ENCODE measurements at places on chromosomes 7 and 10. TPM values are rescaled to one million over a fixed set of nuclear protein-coding genes. Genes with fewer than 3 reads are reported as not detected.

- H3K4me3 ChIP-seq: no peak overlapping the region
- no peak for DNase-seq
- H3K27ac ChIP-seq: no peak overlapping the region
- no peaks in the 10 kb centered on the region for H3K36me3 ChIP-seq
- no peaks in the 10 kb centered on the region for H3K4me1 ChIP-seq
Observed at GRCh38 chr7:151204383-151205032, 5.8 kb downstream of the H2BK1 start.

DNA sequence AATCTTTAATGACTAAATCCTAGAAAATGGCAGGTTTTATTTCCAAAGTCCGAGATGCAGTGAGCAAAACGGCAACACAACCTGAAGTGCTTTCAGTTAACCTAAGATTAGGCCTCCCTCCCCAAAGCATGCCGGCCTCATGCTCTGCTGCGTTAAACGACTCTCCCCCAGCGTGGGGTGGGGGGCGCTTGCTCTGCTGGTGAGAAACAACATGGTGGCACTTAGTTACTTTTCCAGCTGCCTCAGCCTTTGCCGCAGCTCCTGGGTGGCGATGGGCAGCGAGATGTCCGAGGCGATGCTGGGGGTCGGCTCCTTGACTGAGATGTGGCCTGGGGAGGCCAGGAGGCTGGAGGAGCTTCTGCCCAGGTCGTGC lies 36.7 kb upstream of the NCAPG2 start:
- H3K27me3 ChIP-seq: no peaks in the 10 kb centered on the region
- H3K4me3 ChIP-seq: no peak overlapping the region
- H3K36me3 ChIP-seq: no peaks in the 10 kb centered on the region
- H3K27ac ChIP-seq: peak overlapping the region; percentile 48

Gene CPXM2
- total RNA-seq: 7.8 TPM

Gene WBP1L
- total RNA-seq: 162 TPM

DNA sequence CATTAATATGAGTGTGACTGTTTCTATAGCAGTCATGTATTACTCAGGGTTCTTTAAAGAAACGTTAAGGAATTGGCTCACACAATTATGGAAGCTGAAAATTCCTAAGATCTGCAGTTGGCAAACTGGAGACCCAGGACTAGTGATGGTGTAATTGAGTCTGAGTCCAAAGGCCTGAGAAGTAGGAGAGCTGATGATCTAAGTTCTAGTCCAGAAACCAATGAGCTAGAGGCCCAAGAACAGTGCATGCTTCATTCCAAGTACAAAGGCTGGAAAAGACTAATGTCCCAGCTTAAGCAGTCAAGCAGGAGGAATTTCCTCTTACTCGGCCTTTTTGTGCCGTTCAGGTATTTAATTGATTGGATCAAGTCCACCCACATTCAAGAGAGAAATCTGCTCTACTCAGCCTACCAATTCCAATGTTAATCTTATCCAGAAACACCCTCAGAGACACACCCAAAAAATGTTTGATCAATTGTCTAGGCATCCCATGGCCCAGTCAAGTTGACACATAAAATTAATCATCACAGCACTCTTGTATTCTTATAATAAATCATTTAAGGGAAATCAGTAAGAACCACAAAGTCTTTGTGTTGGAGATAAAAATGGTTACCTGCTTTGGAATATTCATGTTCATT lies 312.1 kb downstream of the PRKG1 start:
- H3K27me3 ChIP-seq: no peaks in the 10 kb centered on the region
- H3K4me1 ChIP-seq: peaks cover 24% of the 10 kb centered on the region

DNA sequence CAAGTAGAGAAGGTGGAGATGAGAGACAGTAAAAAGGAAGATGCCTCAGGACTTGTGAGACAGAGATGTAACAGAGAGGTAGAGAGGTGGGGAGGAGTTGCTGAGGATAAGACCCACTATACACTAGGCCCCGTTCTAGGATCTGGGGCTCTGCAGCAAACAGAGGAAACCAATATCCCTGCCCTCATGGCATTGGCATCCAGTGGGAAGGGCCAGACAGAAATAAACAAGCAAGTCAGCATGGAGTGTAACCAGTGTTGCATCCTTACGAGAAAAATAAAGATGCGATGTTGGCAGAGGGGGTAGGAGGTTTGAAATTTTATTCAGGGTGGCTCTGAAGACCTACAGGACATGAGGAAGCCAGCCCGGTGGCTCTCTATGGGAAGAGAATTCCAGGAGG lies 22.0 kb upstream of the EEPD1 start:
- DNase-seq: no peak
- no peak overlapping the region for H3K4me3 ChIP-seq
- no peaks in the 10 kb centered on the region for H3K27me3 ChIP-seq
- H3K4me1 ChIP-seq: peaks cover 29% of the 10 kb centered on the region

Gene GSTK1
- total RNA-seq: 472 TPM

- no peaks in the 10 kb centered on the region for H3K36me3 ChIP-seq
- DNase-seq: no peak
- peak overlapping the region; percentile 84 for H3K4me3 ChIP-seq
- no peaks in the 10 kb centered on the region for H3K4me1 ChIP-seq
- H3K27ac ChIP-seq: peak overlapping the region; percentile 15
Observed at GRCh38 chr7:17302575-17303142, 4.2 kb downstream of the AHR start.

Gene OR2A12
- total RNA-seq: not detected

Gene KCP
- 0.32 TPM for total RNA-seq

- no peak overlapping the region for H3K4me3 ChIP-seq
- H3K27me3 ChIP-seq: no peaks in the 10 kb centered on the region
- DNase-seq: no peak
- no peaks in the 10 kb centered on the region for H3K4me1 ChIP-seq
- H3K27ac ChIP-seq: no peak overlapping the region
Observed at GRCh38 chr10:23648618-23649017, 209.7 kb downstream of the OTUD1 start.

- H3K4me3 ChIP-seq: no peak overlapping the region
- no peaks in the 10 kb centered on the region for H3K4me1 ChIP-seq
- no peak overlapping the region for H3K27ac ChIP-seq
- H3K27me3 ChIP-seq: no peaks in the 10 kb centered on the region
Observed at GRCh38 chr7:113143486-113144257, 25.3 kb upstream of the SMIM30 start.

Gene PLOD3
- 81.2 TPM for total RNA-seq

Gene ANKRD7
- 1.4 TPM for total RNA-seq

- no peak for DNase-seq
- no peaks in the 10 kb centered on the region for H3K27me3 ChIP-seq
- no peak overlapping the region for H3K4me3 ChIP-seq
- peak overlapping the region; percentile 17 for H3K27ac ChIP-seq
- H3K36me3 ChIP-seq: no peaks in the 10 kb centered on the region
- H3K4me1 ChIP-seq: no peaks in the 10 kb centered on the region
Observed at GRCh38 chr7:100208911-100209408, 10.8 kb upstream of the PVRIG start.

GRCh38 chr7:14841869-14842268 lies 60.7 kb downstream of the DGKB start:
- no peak overlapping the region for H3K4me3 ChIP-seq
- no peak overlapping the region for H3K27ac ChIP-seq
- DNase-seq: no peak
- no peaks in the 10 kb centered on the region for H3K4me1 ChIP-seq
- H3K36me3 ChIP-seq: no peaks in the 10 kb centered on the region
- H3K27me3 ChIP-seq: no peaks in the 10 kb centered on the region

DNA sequence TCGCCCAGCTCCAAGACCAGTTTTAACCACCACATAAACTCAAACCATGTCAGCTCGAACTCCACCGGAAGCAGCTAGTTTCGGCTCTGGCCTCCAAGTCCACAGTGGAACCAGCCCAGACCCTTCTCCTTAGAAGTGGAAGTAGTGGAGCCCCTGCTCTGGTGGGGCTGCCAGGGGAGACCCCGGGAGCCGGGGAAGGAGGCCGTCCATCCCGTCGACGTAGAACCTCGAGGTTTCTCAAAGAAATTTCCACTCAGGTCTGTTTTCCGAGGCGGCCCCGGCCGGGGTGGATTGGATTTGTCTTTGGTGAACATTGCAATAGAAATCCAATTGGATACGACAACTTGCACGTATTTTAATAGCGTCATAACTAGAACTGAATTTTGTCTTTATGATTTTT lies 87.5 kb downstream of the RGS10 start:
- H3K4me1 ChIP-seq: no peaks in the 10 kb centered on the region
- H3K36me3 ChIP-seq: no peaks in the 10 kb centered on the region
- no peak for DNase-seq
- H3K4me3 ChIP-seq: no peak overlapping the region
- no peak overlapping the region for H3K27ac ChIP-seq
- no peaks in the 10 kb centered on the region for H3K27me3 ChIP-seq

Gene CFTR
- 103 TPM for total RNA-seq

DNA sequence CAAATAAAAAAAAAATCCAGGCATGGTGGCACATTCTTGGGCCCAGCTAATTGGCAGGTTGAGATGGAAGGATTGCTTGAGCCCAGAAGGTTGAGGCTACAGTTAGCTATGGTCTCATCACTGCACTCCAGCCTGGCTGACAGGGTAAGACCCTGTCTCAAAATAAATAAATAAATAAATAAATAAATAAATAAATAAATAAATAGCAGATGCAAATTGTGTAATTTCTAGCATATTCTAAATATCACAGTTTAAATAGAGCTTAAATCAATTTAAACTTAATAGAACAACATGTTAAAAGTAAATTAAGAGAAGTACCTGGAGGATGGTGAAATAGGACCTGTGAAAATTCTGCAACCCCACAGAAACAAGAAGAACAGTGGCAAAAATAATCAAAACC lies 290.5 kb downstream of the TFEC start:
- no peaks in the 10 kb centered on the region for H3K36me3 ChIP-seq
- no peak overlapping the region for H3K27ac ChIP-seq
- no peaks in the 10 kb centered on the region for H3K4me1 ChIP-seq
- no peak overlapping the region for H3K4me3 ChIP-seq
- H3K27me3 ChIP-seq: no peaks in the 10 kb centered on the region
- DNase-seq: no peak

Gene CDH23
- 16.1 TPM for total RNA-seq

DNA sequence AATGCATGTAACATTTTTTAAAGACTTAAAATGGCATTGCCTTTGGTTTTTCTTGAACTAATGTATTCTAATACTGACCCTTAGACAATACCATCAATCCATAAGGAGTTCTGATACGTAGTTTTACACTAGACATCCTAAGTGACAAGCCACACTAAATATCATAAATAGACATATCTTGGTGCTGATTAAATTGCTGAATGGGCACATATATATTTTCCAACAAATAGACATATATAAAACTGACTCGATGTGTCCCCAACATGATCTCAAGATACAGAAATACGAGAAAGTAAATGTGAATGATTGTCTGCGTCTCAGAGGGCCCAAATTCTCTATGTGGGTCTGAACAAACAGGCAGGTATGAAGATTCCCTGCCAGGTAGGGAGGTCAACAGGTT lies 99.8 kb downstream of the NEBL start:
- no peaks in the 10 kb centered on the region for H3K4me1 ChIP-seq
- H3K36me3 ChIP-seq: no peaks in the 10 kb centered on the region
- H3K27ac ChIP-seq: no peak overlapping the region
- no peak overlapping the region for H3K4me3 ChIP-seq

DNA sequence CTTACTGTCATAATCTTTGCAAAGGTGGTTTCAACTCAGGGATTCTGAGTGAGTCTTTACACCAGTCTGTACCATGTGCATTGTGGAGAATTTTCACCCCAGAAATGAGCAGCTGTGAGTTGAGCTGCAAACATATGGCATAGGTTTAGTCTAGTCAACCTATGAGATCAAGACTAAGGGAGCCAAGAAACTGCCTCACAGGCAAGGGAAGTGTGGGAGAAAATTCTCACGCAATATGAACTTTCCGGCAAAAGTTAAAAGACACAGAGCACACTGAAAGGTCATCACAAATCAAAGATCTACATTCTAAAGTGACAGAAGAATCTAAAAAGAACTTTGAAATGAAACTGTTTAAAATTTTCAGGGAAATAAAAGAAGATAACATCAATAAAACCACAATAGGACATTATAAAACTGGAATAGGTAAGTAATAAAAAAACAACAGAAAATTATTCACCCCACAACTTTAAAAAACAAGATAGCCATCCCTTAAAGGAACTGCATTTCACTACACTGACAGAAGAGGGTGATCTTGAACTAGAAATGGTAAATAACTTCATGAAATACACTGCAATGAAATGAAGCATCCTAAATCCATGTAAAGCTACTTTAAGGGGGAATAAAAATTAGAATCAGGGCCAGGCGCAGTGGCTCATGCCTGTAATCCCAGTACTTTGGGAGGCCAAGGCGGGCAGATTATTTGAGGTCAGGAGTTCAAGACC lies 63.5 kb downstream of the LGI1 start:
- H3K4me3 ChIP-seq: no peak overlapping the region
- no peaks in the 10 kb centered on the region for H3K36me3 ChIP-seq
- no peak overlapping the region for H3K27ac ChIP-seq
- DNase-seq: no peak

DNA sequence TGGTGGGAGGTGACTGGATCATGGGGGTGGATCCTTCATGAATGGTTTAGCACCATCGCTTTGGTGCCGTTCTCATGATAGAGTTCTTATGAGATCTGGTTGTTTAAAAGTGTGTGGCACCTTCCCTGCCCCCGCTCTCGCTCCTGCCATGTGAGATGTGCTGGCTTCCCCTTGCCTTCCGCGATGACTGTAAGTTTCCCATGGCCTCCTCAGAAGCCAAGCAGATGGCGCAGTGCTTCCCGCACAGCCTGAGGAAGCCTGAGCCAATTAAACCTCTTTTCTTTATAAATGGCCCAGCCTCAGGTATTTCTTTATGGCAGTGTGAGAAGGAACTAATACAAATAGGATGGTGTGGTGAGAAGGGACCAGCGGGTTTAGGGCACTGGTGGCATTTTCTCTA lies 243.3 kb upstream of the CELF2 start:
- no peaks in the 10 kb centered on the region for H3K4me1 ChIP-seq
- H3K27ac ChIP-seq: no peak overlapping the region
- H3K27me3 ChIP-seq: no peaks in the 10 kb centered on the region

- no peak overlapping the region for H3K27ac ChIP-seq
- DNase-seq: no peak
- no peaks in the 10 kb centered on the region for H3K27me3 ChIP-seq
- no peaks in the 10 kb centered on the region for H3K36me3 ChIP-seq
- no peak overlapping the region for H3K4me3 ChIP-seq
Observed at GRCh38 chr7:149729983-149730801, 43.2 kb downstream of the ZNF467 start.

Gene PTPN20
- 4.9 TPM for total RNA-seq

DNA sequence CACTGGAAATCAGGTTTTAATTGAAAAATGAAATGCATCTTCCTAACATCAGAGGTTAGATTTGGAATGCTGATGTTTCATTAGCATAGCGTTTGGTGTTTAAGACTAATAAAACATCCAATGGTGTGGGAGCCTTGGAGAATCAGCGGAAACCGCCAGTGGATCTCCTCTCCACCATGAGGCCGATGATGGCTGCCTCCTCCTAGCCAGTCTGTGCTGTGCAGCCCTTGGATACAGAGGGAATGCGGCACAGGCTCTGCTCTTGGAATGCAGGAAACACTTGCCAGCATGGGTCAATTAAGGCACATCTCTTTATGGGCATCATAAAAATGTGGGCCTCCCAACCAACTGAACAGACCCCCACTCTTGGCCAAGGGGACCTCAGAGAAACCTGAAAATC lies 259.9 kb downstream of the GLRX3 start:
- H3K36me3 ChIP-seq: no peaks in the 10 kb centered on the region
- H3K4me1 ChIP-seq: no peaks in the 10 kb centered on the region
- no peak overlapping the region for H3K4me3 ChIP-seq
- DNase-seq: no peak
- H3K27me3 ChIP-seq: no peaks in the 10 kb centered on the region

GRCh38 chr10:22437620-22438588 lies 92.6 kb downstream of the SPAG6 start:
- peaks cover 4% of the 10 kb centered on the region for H3K27me3 ChIP-seq
- H3K36me3 ChIP-seq: no peaks in the 10 kb centered on the region
- DNase-seq: no peak
- H3K27ac ChIP-seq: peak overlapping the region; percentile 97
- peak overlapping the region; percentile 61 for H3K4me3 ChIP-seq

Measured in transverse colon (tissue), 4 donors.